ENCODE measurements at places on chromosomes 6 and 20. TPM values are rescaled to one million over a fixed set of nuclear protein-coding genes. Genes with fewer than 3 reads are reported as not detected.
A peak's percentile ranks its signal among the peaks of the same experiment; 100 is the strongest.

Gene TBP
- total RNA-seq, result 21.5 TPM

Gene SIM1
- not detected for total RNA-seq

DNA sequence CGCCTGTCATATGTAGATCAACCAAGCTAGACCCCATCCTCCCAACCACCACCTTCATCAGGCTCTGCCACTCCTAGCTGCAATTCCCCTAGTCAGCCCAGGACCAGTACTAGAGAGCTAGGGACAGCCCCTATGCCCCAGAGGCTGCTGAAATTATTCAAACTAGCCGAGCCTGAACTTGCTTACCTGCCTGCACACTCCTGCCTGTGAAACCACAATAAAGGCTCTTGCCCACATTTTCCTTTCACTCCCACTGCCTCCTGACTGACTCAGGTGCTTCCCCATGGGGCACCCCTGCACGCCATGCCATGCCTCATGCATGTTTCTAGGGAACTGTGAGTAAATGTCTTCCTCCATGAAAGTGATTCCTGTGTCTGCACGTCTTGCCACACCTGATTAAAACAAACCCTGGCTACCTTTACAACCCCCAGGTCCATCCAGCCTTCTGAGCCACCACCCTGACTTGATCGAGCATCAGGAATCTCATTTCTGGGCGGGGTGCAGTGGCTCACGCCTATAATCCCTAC is 66.5 kb upstream of the IER3 start:
- peak; percentile 62 for DNase-seq

- no peak for DNase-seq
Observed at GRCh38 chr6:148979014-148979901, 232.4 kb downstream of the UST start.

Gene NCOA6
- total RNA-seq, result 25.8 TPM

DNA sequence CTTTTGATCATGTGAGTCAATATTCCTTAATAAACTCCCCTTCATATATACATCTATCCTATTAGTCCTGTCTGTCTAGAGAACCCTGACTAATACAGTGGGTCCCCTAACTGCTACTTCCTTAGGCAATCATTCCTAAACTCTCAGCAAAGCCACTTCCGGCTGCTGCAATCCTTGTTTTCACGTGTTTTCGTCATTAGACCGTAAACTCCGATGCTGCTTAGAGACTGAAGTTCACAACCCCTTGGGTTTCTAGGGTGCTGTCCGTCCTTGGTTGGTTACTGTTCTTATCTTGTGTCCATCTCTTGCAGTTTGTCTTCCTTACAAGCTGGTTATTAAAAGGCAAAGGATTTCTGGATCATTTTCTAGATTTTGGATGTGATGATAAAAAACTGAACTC is 106.4 kb downstream of the GMPR start:
- DNase-seq, result no peak

DNA sequence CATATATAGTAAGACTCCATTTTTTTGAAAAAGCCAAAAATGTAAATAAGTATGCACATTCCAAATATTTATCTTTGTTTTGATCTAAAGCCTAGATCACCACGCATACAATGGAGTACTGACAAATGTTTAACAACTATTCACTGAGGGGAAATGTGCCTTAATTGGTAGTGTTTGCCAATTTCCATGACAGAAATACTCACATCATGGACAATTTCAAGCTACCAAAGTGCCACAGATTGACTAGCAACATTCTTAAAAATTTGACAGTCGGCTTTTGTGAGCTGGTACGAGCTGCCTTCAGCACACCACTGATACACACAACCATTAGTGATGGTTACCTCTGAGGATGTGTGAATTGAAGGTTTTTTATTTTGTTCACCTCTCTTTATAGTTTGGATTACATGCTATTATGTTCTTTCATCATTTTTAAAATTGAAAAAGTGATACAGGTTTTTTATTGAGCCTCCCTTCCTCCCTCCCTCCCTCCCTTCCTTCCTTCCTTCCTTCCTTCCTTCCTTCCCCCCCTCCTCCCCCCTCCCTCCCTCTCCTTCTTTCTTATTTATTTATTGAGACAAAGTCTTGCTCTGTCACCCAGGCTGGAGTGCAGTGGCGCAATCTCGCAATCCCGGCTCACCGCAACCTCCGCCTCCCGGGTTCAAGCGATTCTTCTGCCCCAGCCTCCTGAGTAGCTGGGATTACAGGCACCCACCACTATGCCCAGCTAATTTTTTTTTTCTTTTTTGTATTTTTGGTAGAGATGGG is 19.2 kb downstream of the SMPDL3A start:
- DNase-seq, result no peak

DNA sequence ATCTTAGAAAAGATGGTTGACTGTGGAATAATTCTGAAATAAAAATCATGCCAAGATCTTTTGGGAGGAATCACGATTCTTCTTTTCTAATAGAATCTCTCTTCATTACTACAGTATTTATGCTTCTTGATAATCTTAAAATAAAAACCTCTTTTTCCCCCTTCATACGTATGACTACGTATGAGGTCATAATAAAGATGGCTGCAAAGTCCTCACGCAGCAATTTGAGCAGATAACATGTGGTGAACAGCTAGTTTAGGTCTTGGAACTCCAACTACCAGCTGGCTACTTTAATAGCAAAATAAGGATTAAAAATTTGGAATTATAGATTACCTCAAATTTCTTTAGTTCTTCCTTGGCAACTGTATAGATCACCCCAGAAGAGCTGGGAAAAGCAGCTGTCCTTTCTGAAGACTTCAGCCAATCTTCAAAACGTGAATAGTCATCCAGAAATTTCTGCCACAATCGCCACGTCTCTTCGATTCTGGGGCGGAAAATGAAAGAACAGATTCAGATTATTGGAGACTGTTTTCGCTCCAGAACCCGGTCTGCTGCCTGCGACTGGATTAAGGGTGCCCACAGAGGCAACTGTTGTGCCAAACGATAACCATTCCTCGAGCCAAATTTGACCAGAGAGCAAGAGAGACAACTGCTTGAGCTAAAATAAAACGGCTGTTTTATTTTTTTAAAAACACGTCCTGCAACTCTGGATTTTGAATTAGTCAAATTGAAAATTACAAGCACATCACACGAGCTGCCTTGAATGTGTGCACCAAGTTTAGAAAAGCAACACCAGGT is 347.3 kb downstream of the ESR1 start:
- no peak for DNase-seq

GRCh38 chr20:62900692-62901584 is 25.4 kb downstream of the DIDO1 start:
- DNase-seq, result no peak

DNA sequence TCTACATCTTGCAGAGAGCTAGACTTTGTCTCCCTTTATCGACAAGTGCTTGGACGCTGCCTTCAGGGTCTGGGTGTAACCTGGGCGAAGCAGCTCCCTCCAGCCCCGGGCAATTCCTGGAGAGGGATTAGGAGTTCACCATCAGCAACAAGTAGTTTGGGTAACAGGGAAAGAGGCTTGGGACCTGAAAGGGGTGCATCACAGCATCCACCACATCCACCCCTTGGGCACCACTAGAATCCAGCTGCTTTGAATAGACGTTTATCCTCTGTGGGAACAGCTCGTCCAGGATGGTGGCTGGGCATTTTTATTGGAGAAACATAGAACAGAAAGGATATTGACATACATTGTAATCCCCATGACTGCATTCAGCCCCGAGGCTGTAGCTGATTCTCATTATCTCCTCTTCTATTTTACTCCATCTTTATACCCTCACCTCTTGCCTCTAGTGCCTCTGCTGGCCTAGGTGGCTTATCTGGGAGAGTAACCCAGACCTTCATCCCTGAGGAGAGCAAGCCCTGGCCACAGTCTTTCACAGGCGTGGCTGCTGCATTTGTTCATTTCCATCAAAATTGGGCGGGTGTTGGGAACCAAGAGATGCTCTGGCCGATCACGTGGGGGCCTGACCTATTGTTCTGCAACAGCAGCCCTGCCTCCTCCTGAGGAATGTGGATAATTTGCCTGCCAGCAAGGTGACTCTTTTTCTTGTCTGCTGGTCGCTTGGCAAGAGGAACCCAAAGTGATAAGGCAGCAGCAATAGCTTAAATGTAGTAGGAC is 109.2 kb upstream of the RALGAPA2 start:
- no peak for DNase-seq

- no peak for DNase-seq
Observed at GRCh38 chr6:18362058-18362561, 25.0 kb upstream of the RNF144B start.

DNA sequence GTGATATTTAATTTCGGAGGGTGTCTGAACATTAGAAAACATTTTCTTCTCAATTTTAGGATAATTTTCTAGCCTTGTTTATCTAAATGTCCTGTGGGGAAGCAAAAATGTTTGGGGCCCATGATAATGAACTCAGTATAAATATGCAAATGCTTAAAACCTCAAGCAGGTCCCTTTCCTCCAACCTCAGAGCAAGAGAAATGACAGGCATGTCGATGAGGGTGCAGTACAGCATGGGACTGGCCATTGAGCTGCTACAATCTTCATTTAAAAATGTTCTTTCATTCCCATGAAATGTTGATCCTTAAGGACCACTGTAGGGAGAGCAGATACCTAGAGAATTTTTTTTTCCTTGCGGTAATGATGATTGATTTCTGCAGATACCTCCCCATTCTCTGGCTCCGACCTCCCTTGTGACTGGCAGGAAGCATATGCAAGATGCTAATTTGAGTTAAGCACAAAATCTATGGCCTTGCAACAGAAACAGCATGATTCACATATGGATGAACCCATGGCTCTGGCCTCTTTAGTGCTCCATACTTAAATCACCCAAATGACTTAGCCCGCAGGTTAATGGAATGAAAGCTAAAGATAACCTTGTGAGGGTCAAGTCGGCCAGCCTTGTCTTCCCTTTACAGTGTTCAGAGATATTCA is 243.3 kb downstream of the SOX4 start:
- no peak for DNase-seq

Gene CLPSL1
- not detected for total RNA-seq

Gene PRSS35
- total RNA-seq, result not detected

DNA sequence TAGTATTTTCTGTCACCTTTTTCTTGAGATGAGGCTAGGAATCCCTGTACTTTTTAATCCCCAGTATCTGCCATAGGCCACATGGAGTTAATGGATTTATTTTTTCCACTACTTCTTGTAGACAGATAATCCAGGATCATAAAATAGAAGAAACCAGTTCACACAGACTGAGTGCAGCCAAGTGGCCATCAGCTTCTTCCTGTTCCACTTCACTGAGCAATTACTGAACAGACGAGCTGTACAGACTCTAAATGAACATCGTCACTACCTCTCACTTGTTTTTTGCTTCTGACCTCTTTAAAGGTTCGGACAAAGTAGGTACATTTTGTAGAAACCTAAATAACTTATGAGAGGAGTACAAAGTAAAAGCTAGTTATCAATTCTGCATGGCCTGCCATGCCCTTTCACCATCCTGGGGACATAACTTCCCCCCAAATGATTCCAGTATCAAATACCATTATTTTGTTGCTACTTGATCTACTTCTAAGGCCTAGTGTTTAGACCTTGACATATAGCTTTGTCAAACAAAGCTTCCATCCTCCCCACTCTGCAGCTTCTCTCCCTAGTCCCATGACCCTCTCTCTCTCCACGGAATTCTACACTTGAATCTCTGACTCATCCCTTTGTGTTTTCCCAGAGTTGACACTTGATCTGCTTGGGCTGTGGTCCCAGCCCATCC is 34.4 kb upstream of the ARHGAP18 start:
- no peak for DNase-seq

GRCh38 chr20:20060234-20060998 is 8.1 kb downstream of the CFAP61 start:
- no peak for DNase-seq

DNA sequence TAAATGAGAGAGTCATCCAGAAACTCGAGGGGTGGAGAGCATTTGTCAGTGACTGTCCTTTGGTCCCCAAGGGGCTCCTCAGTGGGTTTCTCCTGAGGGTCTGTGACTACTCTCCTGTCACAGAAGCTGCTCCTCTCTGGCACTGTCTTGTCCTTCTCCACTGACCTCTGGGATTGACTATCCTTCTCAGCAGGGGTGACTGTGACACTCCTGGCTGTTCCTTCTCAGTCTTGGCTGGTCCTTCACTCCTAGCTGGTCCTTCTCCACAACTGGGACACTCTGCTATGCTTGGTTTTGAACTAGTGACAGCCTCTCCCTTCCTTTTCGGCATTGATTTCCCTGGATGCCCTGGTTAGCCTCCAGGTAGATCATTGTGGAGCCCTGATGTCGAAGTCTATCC is 33.5 kb downstream of the DYNLT1 start:
- no peak for DNase-seq

DNA sequence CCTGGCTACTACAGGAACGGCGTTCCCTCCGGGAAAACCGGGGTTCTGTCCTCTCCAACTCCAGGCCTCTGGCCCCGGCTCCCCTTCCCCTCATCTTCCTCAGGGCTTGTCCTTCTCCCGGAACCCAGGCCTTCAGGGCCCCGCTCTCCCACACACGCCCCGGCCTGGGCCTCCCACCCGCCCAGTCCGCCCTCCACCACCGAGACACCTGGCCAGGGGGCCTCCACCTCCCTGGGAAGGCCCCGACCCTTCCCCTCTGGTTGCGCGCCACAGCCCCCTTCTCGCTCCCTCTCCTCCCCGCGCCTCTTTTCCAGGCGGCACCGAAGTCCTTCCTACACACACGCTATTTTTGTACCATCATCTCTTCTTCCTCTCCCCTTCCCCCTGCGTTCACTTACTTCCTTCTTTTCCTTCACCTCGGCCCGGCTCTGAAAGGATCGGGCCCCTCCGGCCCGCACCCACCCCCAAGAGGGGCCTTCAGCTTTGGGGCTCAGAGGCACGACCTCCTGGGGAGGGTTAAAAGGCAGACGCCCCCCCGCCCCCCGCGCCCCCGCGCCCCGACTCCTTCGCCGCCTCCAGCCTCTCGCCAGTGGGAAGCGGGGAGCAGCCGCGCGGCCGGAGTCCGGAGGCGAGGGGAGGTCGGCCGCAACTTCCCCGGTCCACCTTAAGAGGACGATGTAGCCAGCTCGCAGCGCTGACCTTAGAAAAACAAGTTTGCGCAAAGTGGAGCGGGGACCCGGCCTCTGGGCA is 1.3 kb upstream of the SIRPA start:
- DNase-seq, result no peak

Gene DPPA5
- total RNA-seq, result not detected

DNA sequence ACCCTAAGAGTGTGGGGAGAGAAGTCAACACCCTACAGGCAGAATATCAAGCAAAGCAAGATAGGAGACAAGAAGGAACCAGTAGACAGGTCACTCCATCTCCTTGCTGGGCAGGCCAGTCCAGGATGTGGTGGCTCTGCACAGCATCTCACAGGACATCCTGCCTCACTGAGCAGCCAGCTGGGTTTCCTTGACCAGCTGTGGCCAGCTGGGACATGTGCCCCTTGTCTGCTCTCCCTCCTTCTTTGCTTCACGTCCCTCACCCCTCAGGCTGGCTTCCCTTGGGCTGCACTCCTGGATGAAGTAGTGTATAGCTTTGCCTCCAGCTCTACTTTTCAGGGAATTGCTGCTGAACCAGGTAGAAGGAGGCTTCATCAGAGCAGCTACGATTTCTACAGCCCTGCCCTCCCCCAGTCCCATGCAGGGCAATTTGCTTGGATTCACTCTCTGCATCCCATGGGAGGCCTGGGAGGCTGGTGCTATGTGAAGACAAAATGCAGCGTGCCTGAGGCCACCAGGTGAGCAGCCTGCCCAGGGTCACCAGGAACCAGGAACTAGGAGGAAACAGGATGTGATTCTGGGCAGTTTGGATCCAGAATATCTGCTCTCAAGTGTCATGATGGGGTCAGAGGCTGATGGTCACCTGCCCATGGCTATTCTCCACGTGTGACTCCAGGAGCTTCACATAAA is 110.0 kb upstream of the PMEPA1 start:
- no peak for DNase-seq

- no peak for DNase-seq
Observed at GRCh38 chr6:21708320-21708580, 114.7 kb downstream of the SOX4 start.

Gene OR2H2
- total RNA-seq, result not detected

Measured in activated CD8-positive, alpha-beta T cell treated with anti-CD3 and anti-CD28 coated beads, Interleukin-2, amount 10 ng/mL, durations not matched to agents 7 days and 5 days (primary cell).